Psoas muscle (tissue), 8 donors: ENCODE measurements at places on chromosomes 3 and 15. TPM values are rescaled to one million over a fixed set of nuclear protein-coding genes. Genes with fewer than 3 reads are reported as not detected.
A peak's percentile ranks its signal among the peaks of the same experiment; 100 is the strongest.

DNA sequence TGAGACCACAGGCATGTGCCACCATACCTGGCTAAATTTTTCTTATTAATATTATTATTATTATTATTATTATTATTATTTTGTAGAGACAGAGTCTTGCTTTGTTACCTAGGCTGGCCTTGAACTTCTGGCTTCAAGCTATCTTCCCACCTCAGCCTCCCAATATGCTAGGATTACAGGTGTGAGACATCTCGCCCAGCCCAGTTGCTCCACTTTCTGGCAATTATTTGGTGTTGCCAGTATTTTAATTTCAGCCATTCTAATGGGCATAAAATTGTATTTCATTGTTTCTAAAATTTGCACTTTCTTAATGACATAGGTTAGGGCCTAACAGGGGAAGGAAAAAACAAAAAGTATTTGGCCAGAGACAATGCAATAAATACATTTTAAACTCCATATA is 1217.6 kb upstream of the ALCAM start:
- no peak overlapping the region for H3K4me3 ChIP-seq
- no peak for DNase-seq
- no peaks in the 10 kb centered on the region for H3K36me3 ChIP-seq
- no peaks in the 10 kb centered on the region for H3K4me1 ChIP-seq
- H3K27ac ChIP-seq, result no peak overlapping the region
- H3K27me3 ChIP-seq, result no peaks in the 10 kb centered on the region

- H3K27ac ChIP-seq, result no peak overlapping the region
- no peaks in the 10 kb centered on the region for H3K4me1 ChIP-seq
- no peaks in the 10 kb centered on the region for H3K36me3 ChIP-seq
- no peak for DNase-seq
- H3K4me3 ChIP-seq, result no peak overlapping the region
Measured at GRCh38 chr3:169300436-169300835, 363.1 kb downstream of the MECOM start.

GRCh38 chr3:107633327-107634098 is 110.8 kb downstream of the BBX start:
- H3K4me1 ChIP-seq, result peaks cover 7% of the 10 kb centered on the region
- no peaks in the 10 kb centered on the region for H3K27me3 ChIP-seq
- no peak for DNase-seq
- H3K4me3 ChIP-seq, result no peak overlapping the region
- H3K27ac ChIP-seq, result no peak overlapping the region
- H3K36me3 ChIP-seq, result no peaks in the 10 kb centered on the region

Gene MESP2
- total RNA-seq, result not detected

Gene DAZL
- not detected for total RNA-seq

Gene SERPINI1
- total RNA-seq, result 3.6 TPM

Gene GUCA1C
- total RNA-seq, result not detected

DNA sequence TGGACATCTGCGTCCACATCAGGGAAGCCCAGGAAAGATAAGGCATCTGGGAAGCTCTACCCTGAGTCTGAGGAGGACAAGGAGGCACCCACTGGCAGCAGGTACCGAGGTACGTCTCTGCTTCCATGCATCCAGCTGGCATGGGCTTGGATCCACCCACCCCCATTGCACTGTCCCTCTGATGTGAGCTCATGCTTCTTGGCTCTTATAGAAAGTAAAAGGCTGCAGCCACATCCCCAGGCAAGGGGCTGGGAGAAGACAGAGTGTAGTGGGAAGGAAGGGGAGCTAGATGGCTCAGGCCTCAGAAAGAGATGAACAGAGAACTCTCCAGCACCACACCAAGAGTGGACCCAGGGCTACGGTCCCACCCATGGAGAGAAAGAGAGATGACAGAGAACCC is 18.2 kb downstream of the PTH1R start:
- peak; percentile 30 for DNase-seq
- H3K4me1 ChIP-seq, result no peaks in the 10 kb centered on the region
- H3K27ac ChIP-seq, result no peak overlapping the region
- no peaks in the 10 kb centered on the region for H3K27me3 ChIP-seq
- no peaks in the 10 kb centered on the region for H3K36me3 ChIP-seq

DNA sequence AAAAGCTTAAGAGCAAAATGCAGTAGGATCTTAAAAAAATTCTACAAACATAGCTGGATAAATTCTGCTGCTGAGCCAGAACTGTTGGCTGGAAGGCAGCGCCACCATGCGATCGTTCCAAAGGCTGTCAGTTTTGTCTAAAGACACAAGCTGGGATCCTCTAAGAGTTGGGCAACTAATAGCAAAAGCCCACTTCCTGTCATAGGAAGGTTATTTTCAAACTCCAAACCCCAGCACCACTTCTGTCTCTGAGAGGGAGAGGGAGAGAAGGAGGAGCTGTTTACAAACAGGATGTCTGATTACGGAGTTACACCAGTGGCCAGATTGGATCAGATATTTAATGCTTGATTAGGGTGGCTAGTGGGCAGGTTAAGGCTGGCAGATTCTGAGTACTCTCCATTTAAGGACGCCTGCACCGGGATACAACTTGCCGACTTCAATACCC is 44.0 kb downstream of the EIF4E3 start:
- no peak overlapping the region for H3K4me3 ChIP-seq
- DNase-seq, result peak; percentile 51
- H3K27ac ChIP-seq, result no peak overlapping the region
- H3K4me1 ChIP-seq, result no peaks in the 10 kb centered on the region

GRCh38 chr3:87270908-87271700 is 5.3 kb downstream of the POU1F1 start:
- H3K27me3 ChIP-seq, result no peaks in the 10 kb centered on the region
- no peaks in the 10 kb centered on the region for H3K36me3 ChIP-seq
- no peak for DNase-seq
- H3K27ac ChIP-seq, result no peak overlapping the region

Gene RETNLB
- total RNA-seq, result not detected

DNA sequence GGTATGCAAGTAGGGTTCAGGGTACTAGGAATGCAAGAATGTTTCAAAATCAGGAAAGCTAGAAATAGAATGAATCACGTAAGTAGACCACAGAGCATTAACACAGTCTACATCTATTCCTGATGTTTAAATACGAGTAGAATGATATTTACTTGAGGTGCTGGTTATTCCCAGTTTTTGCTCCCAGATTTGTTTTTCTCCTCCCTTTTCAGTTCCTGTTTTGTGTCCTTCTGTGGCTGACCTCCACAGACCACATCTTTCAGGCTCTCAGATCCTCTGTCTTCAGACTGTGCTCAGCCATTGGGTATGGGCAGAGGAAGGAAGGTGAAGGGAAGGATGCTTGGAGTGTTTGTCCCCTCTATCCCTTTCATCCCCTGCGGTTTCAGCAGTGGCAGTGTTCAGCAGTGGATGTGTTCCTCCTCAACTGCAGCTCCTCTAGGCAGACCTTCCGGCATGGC is 276.6 kb downstream of the ZNF621 start:
- no peaks in the 10 kb centered on the region for H3K36me3 ChIP-seq
- no peaks in the 10 kb centered on the region for H3K27me3 ChIP-seq
- H3K4me3 ChIP-seq, result no peak overlapping the region
- no peak overlapping the region for H3K27ac ChIP-seq
- DNase-seq, result no peak

DNA sequence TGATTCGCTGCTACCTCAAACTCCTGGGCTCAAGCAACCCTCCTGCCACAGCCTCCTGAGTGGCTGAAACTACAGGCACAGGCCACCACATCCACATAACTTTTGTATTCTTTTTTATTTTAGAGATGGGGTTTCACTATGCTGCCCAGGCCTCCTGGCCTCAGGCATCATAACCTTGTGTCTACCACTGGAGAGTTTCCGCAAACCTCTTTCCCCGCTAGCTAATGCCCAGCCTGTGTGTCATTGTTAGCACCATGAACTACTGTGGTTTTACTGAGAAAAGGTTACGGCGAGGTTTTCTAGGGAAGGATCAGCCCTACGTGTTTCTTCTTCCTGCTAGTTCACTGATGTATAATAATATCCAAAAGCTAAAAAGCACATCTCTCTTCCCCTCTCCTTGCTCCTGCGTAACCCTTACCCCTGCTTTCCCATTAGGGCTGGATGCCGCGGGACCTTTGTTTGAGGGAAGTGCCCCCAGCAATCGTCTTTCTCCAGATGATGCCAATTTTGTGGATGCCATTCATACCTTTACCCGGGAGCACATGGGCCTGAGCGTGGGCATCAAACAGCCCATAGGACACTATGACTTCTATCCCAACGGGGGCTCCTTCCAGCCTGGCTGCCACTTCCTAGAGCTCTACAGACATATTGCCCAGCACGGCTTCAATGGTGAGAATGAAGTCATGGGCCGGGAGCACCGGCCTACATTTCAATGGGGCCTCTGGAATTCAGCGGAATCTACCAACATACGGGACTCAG is 113.7 kb downstream of the LIPC start:
- no peak for DNase-seq
- peaks cover 35% of the 10 kb centered on the region for H3K4me1 ChIP-seq
- no peaks in the 10 kb centered on the region for H3K36me3 ChIP-seq

GRCh38 chr3:52606373-52607085 is 70.1 kb downstream of the UQCC5 start:
- H3K4me1 ChIP-seq, result peaks cover 33% of the 10 kb centered on the region
- H3K4me3 ChIP-seq, result peak overlapping the region; percentile 3
- DNase-seq, result no peak
- peaks cover 8% of the 10 kb centered on the region for H3K36me3 ChIP-seq
- peak overlapping the region; percentile 48 for H3K27ac ChIP-seq

Gene NUDT16
- 11.1 TPM for total RNA-seq

DNA sequence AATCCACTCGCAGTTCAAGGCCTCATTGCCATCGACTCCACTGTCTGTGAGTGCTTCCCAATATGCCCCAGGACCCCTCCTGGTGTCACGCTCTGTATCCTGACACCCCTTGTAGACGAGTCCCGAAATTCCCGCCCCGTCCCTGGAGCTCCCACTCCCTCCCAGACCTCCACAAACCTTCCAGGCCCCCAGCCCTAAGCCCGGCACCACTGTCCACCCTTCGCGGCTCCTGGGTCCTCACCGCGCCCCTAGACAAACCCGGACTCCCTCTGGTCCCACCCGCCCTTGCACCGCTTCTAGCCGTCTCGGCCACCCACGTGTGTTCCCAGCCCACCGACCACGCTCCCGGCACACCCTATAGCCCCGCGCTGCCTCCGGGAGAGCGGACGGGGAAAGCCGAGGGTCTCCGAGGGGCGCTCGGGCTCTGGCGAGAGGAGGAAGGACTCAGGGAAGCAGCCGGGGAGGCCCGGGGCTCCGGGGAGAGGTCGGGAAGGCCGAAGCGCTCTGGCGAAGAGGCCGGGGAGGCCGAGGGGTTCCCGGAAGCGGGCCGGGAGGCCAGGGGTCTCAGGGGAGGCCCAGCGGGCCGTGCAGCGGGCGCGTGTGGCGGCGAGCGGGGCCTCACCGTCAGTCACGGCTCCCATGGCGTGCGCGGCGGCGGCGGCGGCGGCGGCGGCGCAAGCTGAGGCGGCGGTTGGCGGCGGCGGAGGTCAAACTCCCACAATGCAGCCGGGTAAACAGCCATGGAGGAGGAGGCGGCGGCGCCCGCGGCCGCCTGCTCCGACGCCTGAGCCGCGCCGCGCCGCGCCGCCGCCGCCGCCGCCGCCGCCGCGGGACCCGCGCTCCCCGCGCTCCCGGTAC is at the start of the genes ATXN7 and THOC7:
Gene ATXN7 (plus strand): TSS at position 718 of the 858 bp plus-strand sequence. CDS start 48,732 bp downstream, outside the sequence.
Gene THOC7 (minus strand): TSS at position 656 of the 858 bp plus-strand sequence. CDS start 15 bp downstream, at position 641.
- H3K4me1 ChIP-seq, result peaks cover 19% of the 10 kb centered on the region
- H3K27ac ChIP-seq, result peak within 1 kb of the TSS; percentile 98
- peak; percentile 78 for DNase-seq
- H3K36me3 ChIP-seq, result peaks cover 8% of the 10 kb centered on the region
- H3K4me3 ChIP-seq, result peak within 1 kb of the TSS; percentile 99
- H3K27me3 ChIP-seq, result no peaks in the 10 kb centered on the region

GRCh38 chr3:160703974-160704373 is 27.0 kb downstream of the ARL14 start:
- H3K4me1 ChIP-seq, result no peaks in the 10 kb centered on the region
- DNase-seq, result no peak
- no peaks in the 10 kb centered on the region for H3K36me3 ChIP-seq
- no peak overlapping the region for H3K27ac ChIP-seq
- no peak overlapping the region for H3K4me3 ChIP-seq

GRCh38 chr15:24269923-24270322 is 405.7 kb upstream of the NPAP1 start:
- H3K27ac ChIP-seq, result no peak overlapping the region
- no peak for DNase-seq
- no peaks in the 10 kb centered on the region for H3K4me1 ChIP-seq

GRCh38 chr3:115638241-115638640 is 14.9 kb downstream of the GAP43 start:
- H3K27ac ChIP-seq, result no peak overlapping the region
- H3K27me3 ChIP-seq, result no peaks in the 10 kb centered on the region
- no peaks in the 10 kb centered on the region for H3K36me3 ChIP-seq
- H3K4me1 ChIP-seq, result no peaks in the 10 kb centered on the region

GRCh38 chr15:51252671-51253070 is 85.7 kb downstream of the CYP19A1 start:
- H3K4me1 ChIP-seq, result no peaks in the 10 kb centered on the region
- no peak for DNase-seq
- H3K27ac ChIP-seq, result no peak overlapping the region
- H3K4me3 ChIP-seq, result no peak overlapping the region

DNA sequence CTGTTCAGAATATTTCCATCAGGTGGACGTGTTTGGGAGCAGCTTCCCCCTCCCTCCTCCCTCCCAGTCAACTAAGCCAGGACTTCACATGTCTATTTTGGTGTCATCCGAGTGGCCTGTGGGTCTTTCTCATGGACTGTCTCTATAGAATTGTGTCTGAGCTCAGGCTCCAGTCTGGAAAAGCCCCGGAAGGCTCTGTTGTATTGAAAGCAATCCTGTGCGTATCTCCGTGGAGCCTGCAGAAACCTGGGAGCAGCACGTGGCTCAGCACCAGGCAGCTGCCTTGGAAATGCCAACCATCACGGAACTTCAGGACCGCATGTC is 25.2 kb downstream of the COLQ start:
- no peak for DNase-seq
- H3K27ac ChIP-seq, result peak overlapping the region; percentile 85
- H3K27me3 ChIP-seq, result no peaks in the 10 kb centered on the region
- peaks cover 67% of the 10 kb centered on the region for H3K4me1 ChIP-seq
- peak overlapping the region; percentile 35 for H3K4me3 ChIP-seq

GRCh38 chr3:134933997-134934396 is 138.9 kb downstream of the EPHB1 start:
- H3K4me3 ChIP-seq, result no peak overlapping the region
- no peak for DNase-seq
- no peak overlapping the region for H3K27ac ChIP-seq
